HFFc6 (cell line): ENCODE measurements at places on chromosomes 1 and 21. TPM values are rescaled to one million over a fixed set of nuclear protein-coding genes. Genes with fewer than 3 reads are reported as not detected.

DNA sequence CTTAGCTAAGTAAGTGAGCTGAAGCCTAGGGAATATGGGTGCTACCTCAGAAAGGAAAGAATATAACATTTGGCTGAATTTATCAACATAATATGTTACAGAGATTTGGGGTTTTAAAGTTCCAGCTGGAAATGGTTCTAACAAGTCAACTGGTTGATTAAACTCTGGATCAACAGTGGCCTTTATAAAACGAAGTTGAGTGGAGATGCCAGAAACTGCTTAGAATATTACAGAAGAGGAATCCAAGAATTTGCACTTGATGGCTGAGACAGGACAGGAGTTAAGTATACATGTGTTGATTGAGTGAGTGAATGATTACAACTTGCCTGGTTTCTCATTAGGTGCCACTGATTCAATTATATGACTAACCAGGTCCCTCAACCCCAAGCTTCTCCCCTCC, 7.4 kb upstream of the ZBTB17 start:
- H3K4me1 ChIP-seq, result peaks cover 13% of the 10 kb centered on the region; the same call in 1 of the 2 replicates
- DNase-seq, result no peak
- no peak overlapping the region for H3K27ac ChIP-seq
- no peak overlapping the region for H3K4me3 ChIP-seq

Gene OPRD1
- total RNA-seq, result not detected in 3 replicates

- no peak overlapping the region for H3K4me3 ChIP-seq
- H3K27me3 ChIP-seq, result no peaks in the 10 kb centered on the region; the same call in 1 of the 2 replicates
- peaks cover 16% of the 10 kb centered on the region for H3K4me1 ChIP-seq
- peak; percentile 90 for DNase-seq
- H3K36me3 ChIP-seq, result peaks cover 35% of the 10 kb centered on the region
- H3K27ac ChIP-seq, result peak overlapping the region; percentile 82
These were observed 45.1 kb downstream of the SCCPDH start for GRCh38 chr1:246769306-246769705.

Gene GCSAML
- not detected in 3 replicates for total RNA-seq

DNA sequence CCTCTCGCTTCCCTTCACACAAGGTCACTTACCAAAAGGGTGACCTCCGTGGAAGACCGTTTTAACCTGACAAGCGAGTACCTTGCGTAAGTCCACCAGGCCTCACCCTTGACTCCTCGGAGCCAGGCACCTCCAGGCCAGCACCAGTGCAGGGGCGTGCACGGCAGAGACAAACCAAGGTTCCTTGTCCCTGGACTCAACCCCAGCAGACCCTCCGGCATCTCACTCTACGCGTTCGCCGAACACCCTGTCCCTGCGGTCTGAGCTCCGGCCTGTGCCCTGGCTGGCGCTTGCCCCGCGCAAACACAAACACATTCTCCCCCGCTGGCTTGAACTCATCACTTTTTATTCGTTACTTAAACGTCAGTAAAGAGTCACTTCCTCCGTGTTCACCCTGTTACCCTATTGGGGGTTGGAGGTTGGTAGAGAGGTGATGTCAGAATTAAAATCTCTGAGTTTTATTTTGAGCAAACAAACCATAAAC, 4.5 kb downstream of the TBX15 start:
- peak overlapping the region; percentile 96 for H3K27ac ChIP-seq
- no peak for DNase-seq
- peaks cover 8% of the 10 kb centered on the region for H3K27me3 ChIP-seq

GRCh38 chr1:77349275-77349674, 67.5 kb downstream of the AK5 start:
- H3K4me3 ChIP-seq, result no peak overlapping the region
- H3K27ac ChIP-seq, result no peak overlapping the region; the same call in 1 of the 2 replicates
- H3K4me1 ChIP-seq, result peaks cover 46% of the 10 kb centered on the region
- no peaks in the 10 kb centered on the region for H3K27me3 ChIP-seq
- no peak for DNase-seq

GRCh38 chr21:41837756-41838297, 41.3 kb downstream of the PRDM15 start:
- H3K4me3 ChIP-seq, result no peak overlapping the region
- H3K36me3 ChIP-seq, result peaks cover 16% of the 10 kb centered on the region
- H3K4me1 ChIP-seq, result no peaks in the 10 kb centered on the region
- H3K27ac ChIP-seq, result no peak overlapping the region
- no peaks in the 10 kb centered on the region; the same call in 1 of the 2 replicates for H3K27me3 ChIP-seq

DNA sequence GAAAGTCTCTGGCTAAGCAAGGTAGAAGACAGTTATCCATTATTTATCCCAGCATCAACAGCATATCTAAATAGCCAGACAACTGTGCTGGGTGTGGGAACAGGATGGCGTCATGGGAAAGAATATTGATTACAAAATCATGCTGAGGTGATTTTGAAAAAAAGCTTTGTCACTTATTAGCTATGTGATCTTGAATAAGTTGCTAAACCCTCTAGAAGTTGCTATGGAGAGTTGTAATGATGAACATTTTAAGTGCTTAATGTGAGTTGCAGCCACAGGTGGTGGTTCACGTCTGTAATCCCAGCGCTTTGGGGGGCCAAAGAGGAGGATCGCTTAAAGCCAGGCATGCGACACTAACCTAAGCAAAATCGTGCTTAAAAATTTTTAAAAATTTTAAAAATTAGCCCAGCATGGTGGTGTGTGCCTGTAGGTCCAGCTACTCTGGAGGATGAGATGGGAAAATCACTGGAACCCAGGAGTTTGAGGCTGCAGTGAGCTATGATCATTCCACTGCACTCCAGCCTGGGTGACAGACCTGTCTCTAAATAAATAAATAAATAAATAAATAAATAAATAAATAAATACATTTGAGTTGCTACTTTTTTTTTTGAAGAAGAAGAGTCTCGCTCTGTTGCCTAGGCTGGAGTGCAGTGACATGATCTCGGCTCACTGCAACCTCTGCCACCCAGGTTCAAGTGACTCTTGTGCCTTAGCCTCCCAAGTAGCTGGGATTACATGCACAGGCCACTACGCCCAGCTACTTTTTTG, 33.6 kb downstream of the WNT2B start:
- no peak overlapping the region for H3K4me3 ChIP-seq
- peaks cover 69% of the 10 kb centered on the region for H3K4me1 ChIP-seq
- H3K27me3 ChIP-seq, result no peaks in the 10 kb centered on the region
- no peak for DNase-seq
- peaks cover 25% of the 10 kb centered on the region for H3K36me3 ChIP-seq

GRCh38 chr1:150151291-150152181, 1.8 kb downstream of the PLEKHO1 start:
- no peaks in the 10 kb centered on the region; the same call in 1 of the 2 replicates for H3K27me3 ChIP-seq
- no peak for DNase-seq
- H3K36me3 ChIP-seq, result peaks cover 44% of the 10 kb centered on the region
- peak overlapping the region; percentile 97 for H3K4me3 ChIP-seq
- H3K27ac ChIP-seq, result peak overlapping the region; percentile 87

DNA sequence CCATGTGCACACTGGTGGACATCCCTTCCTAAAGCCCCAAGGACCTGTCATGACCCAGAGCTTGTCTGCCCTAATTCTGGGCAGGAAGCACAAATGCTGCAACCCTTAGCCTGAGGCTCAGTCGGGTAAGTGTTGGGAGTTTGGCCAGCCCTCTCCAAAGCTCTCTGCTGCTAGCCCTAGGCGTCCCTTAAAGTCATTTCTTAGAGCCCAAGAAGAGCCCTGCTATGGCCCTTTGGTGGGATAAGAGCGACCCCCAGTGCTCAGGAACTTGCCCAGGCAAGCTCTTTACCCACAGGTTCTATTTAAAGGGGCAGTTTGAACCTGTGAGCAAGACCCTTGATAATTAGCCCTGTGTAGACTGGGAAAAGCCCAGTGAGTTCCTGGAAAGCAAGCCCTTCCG, 356.8 kb downstream of the RRAGC start:
- no peaks in the 10 kb centered on the region for H3K4me1 ChIP-seq
- no peaks in the 10 kb centered on the region; the same call in 1 of the 2 replicates for H3K27me3 ChIP-seq
- H3K27ac ChIP-seq, result no peak overlapping the region
- no peak for DNase-seq
- H3K4me3 ChIP-seq, result no peak overlapping the region
- H3K36me3 ChIP-seq, result no peaks in the 10 kb centered on the region

GRCh38 chr1:110967256-110967655, 3.5 kb upstream of the LRIF1 start:
- peaks cover 20% of the 10 kb centered on the region for H3K4me1 ChIP-seq
- no peaks in the 10 kb centered on the region; the same call in 1 of the 2 replicates for H3K27me3 ChIP-seq
- H3K27ac ChIP-seq, result no peak overlapping the region
- H3K36me3 ChIP-seq, result peaks cover 17% of the 10 kb centered on the region
- DNase-seq, result no peak

GRCh38 chr1:179090923-179091322, 9.1 kb downstream of the TOR3A start:
- peak overlapping the region; percentile 26; the same call in 1 of the 2 replicates for H3K4me3 ChIP-seq
- peaks cover 36% of the 10 kb centered on the region for H3K36me3 ChIP-seq
- peaks cover 8% of the 10 kb centered on the region for H3K27me3 ChIP-seq
- no peak for DNase-seq

- DNase-seq, result no peak
- no peak overlapping the region for H3K4me3 ChIP-seq
- H3K27ac ChIP-seq, result no peak overlapping the region
- H3K27me3 ChIP-seq, result no peaks in the 10 kb centered on the region
- peaks cover 28% of the 10 kb centered on the region for H3K4me1 ChIP-seq
These were observed 6.8 kb downstream of the CDC14A start for GRCh38 chr1:100359139-100359538.

Gene AMY1A
- total RNA-seq, result not detected in 3 replicates

Gene NBPF26
- 16.9 to 18.8 TPM (median 17.1 TPM) in 3 replicates for total RNA-seq

DNA sequence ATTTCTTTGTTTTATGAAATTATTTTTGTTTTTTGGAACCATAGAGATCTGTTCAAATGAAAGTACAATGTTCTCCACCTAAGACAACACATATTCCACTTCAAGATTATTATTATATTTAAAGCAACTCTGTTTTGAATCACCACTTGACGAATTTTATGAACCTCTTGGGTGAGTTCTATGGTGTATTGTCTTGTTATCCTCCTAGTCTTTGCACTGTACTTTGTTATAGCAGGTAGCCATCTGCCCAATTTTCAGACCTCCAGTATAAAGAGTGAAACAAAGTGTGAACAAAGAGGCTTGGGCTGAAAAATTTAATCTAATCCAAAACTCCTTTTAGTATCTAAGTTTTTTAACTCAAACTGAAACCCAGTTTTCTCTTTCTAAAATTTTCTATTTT, 71.0 kb downstream of the LRRC7 start:
- no peaks in the 10 kb centered on the region for H3K4me1 ChIP-seq
- no peaks in the 10 kb centered on the region; the same call in 1 of the 2 replicates for H3K36me3 ChIP-seq

GRCh38 chr1:168966217-168966616, 140.3 kb upstream of the ATP1B1 start:
- no peaks in the 10 kb centered on the region for H3K4me1 ChIP-seq
- H3K4me3 ChIP-seq, result no peak overlapping the region
- DNase-seq, result no peak
- no peaks in the 10 kb centered on the region for H3K36me3 ChIP-seq
- H3K27ac ChIP-seq, result no peak overlapping the region

DNA sequence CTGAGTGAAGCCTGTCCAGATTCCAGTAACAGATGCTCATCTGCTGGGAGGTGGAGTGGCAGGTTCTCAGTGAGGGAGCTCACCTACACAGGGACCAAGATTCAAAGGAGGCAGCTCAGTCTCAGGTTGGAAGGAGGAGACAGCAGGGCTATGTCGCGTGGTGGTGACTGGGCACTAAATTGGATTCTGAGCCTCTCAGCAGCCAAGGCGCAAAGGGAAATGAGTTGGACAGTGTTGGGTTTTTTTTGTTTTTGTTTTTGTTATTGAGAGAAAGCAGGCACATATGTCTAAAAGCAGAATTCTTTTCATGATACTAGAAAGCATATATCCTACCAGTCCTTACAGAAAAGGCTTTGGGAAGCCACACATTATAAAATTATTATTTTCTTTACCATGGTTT, 26.2 kb downstream of the UMODL1 start:
- peaks cover 10% of the 10 kb centered on the region for H3K36me3 ChIP-seq
- H3K4me3 ChIP-seq, result peak overlapping the region; percentile 43
- peaks cover 4% of the 10 kb centered on the region for H3K27me3 ChIP-seq
- H3K4me1 ChIP-seq, result peaks cover 53% of the 10 kb centered on the region

GRCh38 chr1:74811436-74812179, 78.7 kb downstream of the TYW3 start:
- DNase-seq, result no peak
- H3K27me3 ChIP-seq, result no peaks in the 10 kb centered on the region

Gene PGLYRP4
- not detected in 3 replicates for total RNA-seq

GRCh38 chr1:147243228-147243685, 773 bp downstream of the CHD1L start:
- H3K4me1 ChIP-seq, result peaks cover 50% of the 10 kb centered on the region
- peaks cover 4% of the 10 kb centered on the region; the same call in 1 of the 2 replicates for H3K36me3 ChIP-seq
- H3K27ac ChIP-seq, result peak overlapping the region; percentile 83
